ENCODE measurements at places on chromosomes 16 and 17. TPM values are rescaled to one million over a fixed set of nuclear protein-coding genes. Genes with fewer than 3 reads are reported as not detected.

Gene PRKCB
- total RNA-seq: 9.0 TPM

Gene KRTAP3-2
- total RNA-seq: not detected

GRCh38 chr17:77829843-77830799 is 128.4 kb upstream of the TNRC6C start:
- no peak for DNase-seq

GRCh38 chr17:77513045-77513444 is 372.3 kb downstream of the SEC14L1 start:
- DNase-seq: no peak

DNA sequence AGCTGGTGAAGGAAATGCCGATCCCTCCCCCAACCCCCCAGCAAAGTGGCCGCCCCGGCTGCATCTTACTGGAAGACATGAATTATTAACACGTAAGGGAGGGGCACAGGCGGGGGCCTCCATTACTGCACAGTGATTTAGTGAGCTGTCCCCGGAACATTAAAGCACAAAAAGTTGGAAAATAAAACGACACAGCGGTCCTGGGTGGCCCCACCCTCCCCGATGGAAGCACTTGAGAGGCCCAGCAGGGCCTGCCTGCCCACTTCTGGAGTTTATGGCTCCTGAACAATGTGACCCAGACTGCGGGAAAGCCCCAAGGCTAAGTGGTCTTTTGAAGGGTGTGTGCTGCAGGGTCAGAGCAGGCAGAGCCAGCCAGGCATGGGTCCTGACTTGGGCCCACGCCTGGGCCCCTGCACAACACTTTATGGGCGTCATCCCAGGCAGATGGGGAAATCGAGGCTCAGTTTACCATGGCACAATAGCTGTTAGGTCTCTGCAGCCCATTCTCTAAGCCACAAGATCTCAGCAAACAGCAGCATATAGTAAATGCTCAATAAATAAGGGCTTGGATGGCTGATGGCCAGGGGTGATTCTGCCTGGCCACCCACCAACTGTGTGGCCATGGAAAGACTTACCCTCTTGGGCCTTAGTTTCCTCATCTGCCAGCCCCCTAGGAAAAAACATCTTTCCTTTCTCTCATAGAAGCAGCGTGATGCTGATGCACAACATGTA is 22.8 kb downstream of the CCDC102A start:
- DNase-seq: peak; percentile 60
